Effector memory CD8-positive, alpha-beta T cell (primary cell): ENCODE measurements at places on chromosomes 13 and 19.

DNA sequence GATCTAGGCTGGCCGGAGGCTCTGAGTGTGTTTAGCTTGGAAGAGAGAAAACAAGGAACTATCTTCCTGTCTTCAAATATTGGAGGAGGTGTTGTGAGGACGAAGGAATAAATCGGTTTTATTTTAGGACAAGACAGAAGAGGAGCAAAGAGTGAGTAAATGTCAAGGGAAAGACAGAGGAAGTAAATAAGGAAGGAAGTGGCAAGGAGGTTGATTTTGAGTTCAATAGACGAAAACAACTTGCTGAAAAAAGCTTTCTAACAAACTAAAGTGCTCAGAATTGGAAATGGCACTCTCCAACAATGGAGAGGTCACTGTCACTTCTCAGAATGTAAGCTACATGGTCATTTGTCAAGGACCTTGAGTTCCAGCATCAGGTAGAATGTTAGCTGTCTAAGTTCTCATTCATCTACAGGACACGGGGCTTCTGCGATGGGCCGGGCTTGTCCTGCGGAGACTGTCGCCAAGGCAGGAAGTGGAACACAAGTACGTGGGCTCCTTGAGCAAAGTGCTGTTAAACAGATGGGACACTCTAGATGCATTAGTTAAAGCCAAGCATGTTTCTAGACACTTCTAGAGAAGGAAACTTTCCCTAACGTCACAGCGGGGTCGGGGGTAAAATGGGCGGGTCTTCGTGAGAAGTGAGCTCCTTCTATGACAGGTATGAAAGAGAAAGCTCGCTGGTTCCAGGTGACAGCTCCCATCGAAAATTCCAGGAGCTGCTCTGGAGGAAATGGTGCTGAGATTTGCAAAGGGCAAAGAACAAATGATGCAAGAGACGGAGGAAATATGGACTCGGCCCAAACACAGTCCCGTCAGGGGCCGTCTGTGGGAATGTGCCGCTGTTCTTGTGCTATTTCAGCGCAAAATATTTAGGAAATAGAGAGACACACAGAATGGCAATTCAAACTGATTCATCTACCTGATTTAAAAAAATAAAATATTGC, 103.9 kb upstream of the UBL3 start:
- DNase-seq = peak; percentile 33

- no peak for DNase-seq
Measured at GRCh38 chr19:28640506-28640905, 572.4 kb downstream of the UQCRFS1 start.

DNA sequence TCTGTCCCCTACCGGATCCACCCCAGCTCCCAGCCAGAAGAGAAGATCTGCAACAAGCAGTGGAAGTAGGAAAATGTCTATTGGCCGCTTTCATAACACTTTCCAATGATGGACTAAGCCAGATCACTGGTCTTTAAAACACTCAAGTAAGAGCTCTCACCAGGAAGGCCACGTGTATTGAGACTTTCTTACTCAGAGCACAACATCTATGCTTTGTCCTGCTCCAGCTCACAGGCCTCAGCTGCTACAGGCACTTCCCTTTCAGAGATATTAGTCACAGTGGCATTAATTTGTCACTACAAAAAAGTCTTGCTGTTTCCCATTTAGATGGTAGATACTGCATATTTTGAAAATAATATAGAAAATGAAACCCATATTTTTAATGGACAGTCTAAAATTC, 164.2 kb downstream of the ABCC4 start:
- DNase-seq = no peak

GRCh38 chr19:50720921-50721381, 1.3 kb upstream of the SHANK1 start:
- DNase-seq = no peak

DNA sequence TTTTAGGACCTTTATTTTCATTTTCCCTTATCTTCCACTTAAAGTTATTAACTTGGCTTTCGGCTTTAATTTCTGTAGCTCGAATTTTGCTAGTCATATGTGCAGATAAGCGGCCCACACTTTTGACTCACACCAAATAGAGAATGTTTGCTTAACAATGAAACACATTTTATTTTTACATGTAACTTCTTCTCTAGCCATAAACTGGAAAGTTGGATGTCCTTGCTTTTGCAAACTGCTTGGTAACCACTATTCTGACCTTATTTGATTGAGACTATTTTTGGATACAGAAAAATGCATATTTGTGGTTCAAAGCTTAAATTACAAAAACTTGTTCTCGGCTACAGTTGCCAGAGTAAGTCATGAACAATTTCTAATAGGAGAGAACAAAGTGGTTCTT, 600.0 kb downstream of the KCTD12 start:
- no peak for DNase-seq

GRCh38 chr13:43769529-43769928, 17.2 kb downstream of the ENOX1 start:
- DNase-seq = no peak

DNA sequence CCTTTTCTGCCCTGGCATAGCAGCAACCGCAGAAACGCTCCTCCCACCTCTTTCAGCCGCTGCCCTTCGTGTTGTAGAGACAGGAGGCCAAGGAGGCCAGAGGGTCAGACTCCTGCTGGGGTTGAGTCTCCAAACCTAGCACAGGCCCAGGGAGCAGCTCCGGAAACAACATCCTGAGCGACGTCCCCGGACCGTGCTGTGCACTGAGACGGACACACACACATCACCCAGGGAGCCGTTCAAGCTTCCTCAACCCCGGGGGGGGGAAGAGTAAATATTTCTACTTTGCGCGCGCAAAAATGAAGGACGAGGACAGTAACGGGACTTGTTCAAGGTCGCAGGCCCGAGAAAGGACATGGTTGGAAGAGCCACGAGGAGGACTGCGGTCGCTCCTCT, 657 bp downstream of the ZNF550 start:
- no peak for DNase-seq

- DNase-seq = no peak
Measured at GRCh38 chr13:113195360-113195759, 13.1 kb downstream of the PCID2 start.

- DNase-seq = no peak
Measured at GRCh38 chr13:100798739-100799361, 124.3 kb upstream of the TMTC4 start.

DNA sequence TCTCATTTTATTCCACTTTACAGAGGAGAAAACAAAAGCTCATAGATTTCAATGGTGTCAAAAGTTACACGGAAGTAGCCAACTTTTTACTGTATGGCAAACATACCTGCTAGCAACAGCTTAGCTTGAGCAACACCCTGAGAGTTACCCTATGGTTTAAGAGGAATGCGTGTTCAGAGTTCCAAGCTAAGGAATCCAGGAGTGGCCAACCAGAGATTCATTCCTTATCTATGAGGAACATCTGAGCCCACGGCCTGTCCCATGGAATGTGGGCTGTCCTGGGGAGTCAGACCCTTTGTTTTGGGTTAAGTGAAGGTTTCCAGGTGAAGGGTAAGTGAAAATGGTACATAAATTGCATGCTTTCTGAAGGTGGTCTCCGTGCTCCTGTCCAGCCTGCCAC, 67.5 kb downstream of the STARD13 start:
- no peak for DNase-seq

- no peak for DNase-seq
Measured at GRCh38 chr13:26323764-26324163, 69.8 kb downstream of the CDK8 start.

DNA sequence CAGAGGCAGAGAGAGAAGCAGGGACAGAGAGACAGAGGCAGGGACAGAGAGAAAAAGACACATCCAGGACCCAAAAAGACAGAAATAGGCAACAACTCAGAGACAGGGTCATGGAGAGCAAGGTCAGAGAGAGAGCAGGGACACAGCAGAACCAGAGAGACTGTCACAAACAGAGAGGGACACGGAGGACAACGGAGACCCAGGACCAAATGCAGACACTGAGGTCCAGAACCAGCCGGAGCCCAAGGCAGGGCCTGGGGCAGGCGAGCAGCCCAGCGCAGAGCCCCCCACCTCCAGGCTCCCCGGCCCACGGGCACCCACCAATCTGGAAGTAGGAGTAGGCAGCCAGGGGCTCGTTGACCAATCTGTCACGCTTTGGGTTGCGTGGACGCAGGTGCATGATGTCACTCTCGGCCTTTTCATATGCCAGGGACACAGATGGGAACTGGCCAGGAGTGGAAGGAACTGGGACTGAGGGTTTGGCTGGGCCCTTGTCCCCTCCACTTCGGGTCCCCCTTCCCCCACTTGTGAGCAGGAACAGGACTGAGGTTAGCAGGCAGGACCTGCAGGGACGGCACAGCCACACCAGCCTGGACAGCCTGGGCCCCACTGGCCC, 8.1 kb downstream of the TMEM147 start:
- DNase-seq = no peak

GRCh38 chr19:29537601-29538000, 11.8 kb downstream of the VSTM2B start:
- no peak for DNase-seq

GRCh38 chr13:91664039-91664438, 265.6 kb downstream of the GPC5 start:
- DNase-seq = no peak

DNA sequence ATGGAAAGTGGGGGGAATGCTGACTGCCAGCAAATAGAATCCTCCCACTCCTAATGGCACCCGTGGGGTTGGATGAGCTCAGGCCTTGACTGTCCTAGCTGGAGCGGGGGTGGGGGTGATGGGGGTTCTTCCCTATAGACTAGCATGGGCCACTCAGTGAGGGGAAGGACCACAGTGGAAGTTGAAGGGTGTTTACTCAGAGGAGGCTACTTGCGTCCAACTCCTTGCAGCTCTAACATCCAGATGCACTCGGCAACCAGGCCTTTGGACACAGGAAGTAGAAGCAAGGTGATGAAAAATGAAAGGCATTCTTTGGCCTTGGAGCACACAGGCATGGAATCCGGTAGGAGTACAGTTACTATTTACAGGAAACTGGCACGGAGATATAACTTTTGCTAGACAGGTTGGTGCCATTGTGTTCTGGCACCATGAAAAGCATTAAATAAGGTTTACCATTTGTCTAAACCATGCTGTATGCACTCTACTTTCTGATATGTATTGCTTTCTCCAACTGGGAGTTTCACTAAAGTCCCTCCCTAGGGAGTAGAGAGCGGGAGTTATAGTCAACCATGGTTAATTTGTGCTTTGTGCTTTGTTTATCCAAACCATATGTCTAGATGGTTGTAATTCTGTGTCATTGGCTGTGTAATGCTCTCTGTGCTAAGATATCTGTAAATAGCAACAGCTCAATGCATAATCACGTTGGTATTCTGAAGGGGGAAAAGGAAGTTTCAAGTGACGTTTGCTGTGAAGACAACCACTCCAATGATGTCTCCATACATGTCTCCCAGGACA, 125.3 kb downstream of the TSHZ3 start:
- no peak for DNase-seq

DNA sequence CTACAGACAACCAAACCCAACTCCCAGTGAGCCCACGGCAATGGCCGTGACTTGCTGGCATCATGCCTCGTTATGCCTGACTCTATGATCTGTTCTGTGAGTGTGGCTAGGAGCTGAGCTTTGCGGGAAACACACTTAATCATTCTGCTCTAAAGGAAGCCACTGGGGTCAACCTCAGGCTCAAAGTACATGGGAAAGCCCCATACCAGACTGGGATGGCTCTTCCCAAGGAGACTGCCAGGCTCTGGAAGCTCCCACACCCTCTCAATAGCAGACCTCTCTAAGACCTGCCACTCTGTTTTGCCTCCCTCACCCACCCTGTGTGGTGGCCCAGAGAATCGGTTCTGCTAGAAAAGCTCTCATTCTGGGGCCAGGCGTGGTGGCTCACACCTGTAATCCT, 2.2 kb downstream of the PEPD start:
- no peak for DNase-seq

DNA sequence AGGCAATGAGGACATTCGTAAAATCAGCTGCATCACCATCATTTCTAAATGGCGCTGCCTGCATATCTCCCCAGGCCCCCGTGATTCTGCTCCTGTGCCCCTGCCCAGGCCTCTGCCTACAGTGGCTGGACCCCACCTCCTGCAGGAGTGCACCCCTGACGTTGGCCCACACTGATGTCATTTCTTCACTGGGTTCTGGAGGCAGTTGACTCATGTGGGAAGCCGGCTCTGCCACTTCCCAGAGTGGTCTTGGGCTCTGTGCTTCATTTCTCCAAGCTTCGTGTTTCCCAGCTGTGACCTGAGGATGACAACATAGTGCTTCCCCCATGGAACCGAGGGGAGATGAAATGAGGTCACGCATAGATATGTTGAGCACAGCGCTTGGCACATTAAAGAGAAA, 19.9 kb downstream of the CCNE1 start:
- no peak for DNase-seq

GRCh38 chr13:39196965-39197646, 158.8 kb downstream of the NHLRC3 start:
- no peak for DNase-seq

GRCh38 chr19:49342291-49342721, 7.1 kb downstream of the CD37 start:
- DNase-seq = no peak

GRCh38 chr13:107121793-107122192, 553.9 kb upstream of the ARGLU1 start:
- no peak for DNase-seq

- DNase-seq = no peak
Measured at GRCh38 chr13:110989331-110989730, 74.5 kb upstream of the ANKRD10 start.

DNA sequence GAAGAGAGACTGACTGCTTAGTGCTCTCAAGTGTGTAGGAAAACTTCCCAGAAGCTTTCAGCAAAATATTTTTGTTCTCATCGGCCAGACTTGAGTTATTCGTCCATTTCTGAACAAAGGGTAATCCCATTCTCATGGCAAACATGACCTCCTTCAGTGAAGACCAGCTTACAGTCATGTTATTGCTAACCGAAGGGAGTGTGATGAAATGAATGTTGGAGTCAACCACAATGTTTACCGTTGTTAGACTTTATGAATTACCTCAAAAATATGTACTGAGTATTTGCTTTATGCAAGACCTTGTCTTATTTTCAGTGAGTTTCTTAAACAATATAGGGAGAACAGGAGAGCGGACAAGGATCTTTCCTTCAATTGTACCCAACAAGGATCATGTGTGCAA, 228.6 kb downstream of the LMO7 start:
- no peak for DNase-seq

DNA sequence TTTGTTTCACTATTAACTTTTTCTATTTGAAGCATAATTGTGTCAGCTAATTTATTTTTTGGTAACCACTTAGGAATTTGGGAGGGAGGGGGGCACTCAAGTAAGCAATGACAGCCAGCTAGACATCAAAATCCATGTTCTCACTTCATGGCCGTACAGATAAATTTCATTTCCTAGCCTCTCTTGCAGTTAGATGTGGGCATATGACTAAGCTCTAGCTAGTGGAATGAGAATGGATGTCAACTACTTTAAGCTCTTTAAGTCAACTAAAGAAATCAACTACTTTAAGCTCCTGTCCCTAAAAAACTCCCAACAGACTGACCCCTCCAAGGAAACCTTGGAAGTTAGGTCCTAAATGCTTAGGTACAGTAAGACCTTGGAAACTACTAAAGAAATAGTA, 92.0 kb downstream of the KCNRG start:
- DNase-seq = no peak
